Right cardiac atrium (tissue), 5 donors: ENCODE measurements at places on chromosomes 16 and 17.
A peak's percentile ranks its signal among the peaks of the same experiment; 100 is the strongest.

DNA sequence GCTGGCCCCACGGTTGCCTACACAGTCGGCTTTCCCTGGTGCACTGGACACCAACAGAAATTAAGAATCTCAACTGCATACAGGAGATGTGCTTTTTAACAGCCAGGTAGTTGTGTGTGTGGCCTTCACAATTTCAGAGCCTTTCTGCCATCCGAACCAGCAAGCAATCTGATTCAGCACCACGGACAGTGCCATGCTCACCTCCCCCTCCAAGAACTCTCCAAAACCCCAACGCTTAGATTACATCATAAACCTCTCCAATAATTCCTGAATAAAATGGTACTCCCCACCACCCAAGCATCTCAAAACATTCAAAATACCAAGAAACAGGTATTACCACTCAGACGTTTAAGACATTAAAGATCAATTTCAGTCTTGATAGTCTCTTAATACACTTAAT, 31.8 kb downstream of the USP7 start:
- DNase-seq: peak; percentile 60

GRCh38 chr17:27733773-27734172, 66.6 kb downstream of the NOS2 start:
- no peak for DNase-seq

DNA sequence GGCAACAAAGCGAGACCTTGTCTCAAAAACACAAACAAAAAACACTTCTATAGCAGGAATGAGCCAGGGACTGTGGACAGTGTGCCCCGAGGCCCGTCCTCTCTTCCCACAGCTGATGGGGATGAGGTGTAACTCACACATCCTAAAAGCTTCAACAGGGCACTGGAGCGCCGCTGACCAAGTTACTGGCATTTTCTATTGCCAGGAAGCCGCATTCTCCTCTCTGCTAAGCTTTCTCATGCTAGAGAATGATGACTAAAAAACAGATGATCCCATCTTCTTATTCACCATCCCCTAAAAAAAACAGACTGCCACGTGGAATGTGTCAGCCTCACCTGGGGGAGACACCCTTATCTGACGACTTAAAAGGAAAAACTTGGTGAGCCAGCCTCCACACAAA, 16.3 kb downstream of the CARHSP1 start:
- DNase-seq: peak; percentile 9

DNA sequence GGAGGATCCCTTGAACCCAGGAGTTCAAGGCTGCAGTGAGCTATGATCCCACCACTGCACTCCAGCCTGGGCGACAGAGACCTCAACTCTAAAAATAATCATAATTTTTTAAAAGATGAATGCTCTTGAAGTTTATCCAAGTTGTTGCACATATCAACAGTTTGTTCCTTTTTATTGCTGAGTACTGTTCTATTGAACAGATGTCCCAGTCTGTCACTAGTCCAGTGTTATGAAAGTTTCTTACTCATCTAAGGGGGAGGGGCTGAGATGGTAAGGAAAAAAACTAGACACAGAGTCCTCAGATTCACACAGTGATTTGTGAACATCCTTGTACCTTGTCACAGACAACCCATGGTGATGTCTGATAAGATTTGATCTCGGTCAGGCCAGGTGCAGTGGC, 3.9 kb downstream of the ACAP1 start:
- no peak for DNase-seq

GRCh38 chr16:16131204-16131603, 92.1 kb downstream of the ABCC6 start:
- no peak for DNase-seq

GRCh38 chr17:76793775-76794174, 55.9 kb downstream of the MFSD11 start:
- DNase-seq: no peak

DNA sequence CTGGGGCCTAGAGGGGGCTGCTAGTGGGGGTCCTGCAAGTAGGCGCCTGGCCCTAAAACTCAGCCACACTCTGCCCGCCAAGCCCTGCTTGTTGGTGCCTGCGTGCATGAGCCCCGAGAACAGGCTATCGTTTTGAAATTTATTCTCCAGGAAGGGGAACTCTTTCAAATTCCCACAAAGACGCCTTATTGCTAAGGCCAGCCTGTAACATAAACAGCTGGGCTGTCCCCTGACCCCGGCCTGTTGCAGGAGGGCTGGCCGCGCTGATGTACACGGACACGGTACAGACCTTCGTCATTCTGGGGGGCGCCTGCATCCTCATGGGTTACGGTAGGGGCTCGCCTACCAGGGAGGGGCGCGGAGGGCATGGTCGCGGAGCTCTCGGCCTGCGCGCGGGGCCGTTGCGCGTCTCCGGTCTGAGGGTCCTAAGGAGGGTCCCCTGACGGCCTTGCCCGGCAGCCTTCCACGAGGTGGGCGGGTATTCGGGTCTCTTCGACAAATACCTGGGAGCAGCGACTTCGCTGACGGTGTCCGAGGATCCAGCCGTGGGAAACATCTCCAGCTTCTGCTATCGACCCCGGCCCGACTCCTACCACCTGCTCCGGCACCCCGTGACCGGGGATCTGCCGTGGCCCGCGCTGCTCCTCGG, 4.3 kb downstream of the SLC5A2 start:
- DNase-seq: peak; percentile 30
